ENCODE measurements at places on chromosomes 6 and 20. TPM values are rescaled to one million over a fixed set of nuclear protein-coding genes. Genes with fewer than 3 reads are reported as not detected.
A peak's percentile ranks its signal among the peaks of the same experiment; 100 is the strongest.

DNA sequence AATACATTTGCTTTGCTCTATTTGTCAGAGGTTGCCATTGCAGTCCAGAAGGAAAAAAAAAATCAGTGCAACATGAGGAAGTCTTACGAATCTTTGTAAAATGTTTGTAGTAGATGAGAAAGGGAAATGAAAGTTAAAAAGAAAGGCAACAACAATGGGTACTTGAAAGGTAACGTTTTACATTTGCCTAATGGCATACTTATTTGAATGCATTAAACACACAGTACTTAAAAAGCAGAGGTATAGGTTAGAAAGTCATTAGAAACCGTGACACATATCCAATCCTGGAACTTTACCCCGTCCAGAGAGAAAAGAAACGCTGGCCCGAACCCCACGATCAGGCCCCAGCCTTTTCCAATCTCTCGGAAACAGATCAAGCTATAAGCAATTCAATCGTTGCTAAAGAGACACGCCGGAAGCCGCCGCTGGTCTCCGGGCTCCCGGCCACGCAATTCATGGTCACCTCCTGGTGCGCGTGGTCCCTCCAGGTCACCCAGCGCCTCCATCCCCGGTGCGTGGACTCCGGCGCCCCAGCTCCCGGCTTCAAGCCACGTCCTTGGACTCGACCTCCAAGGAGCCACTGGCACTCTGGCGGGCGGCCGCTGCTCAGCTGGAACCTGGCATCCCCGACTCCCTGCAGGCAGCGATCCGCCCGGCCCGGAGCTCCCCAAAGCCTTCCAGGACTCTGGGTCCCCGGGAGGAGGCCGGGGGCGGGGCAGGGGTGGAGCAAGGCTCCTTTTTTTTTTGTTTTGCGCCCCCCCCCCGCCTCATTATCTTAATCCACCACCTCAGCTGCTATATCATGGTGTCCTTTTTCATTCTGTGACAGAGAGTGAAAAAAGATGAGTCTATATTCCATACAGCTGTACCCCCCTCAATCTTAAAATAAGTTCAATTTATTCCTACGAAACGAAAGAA, at the start of gene SLC18B1:
TSS of gene SLC18B1 (minus strand) at position 687 of the 918 bp plus-strand sequence. CDS start at position 506, 181 bp downstream.
- peak; percentile 84 for DNase-seq

DNA sequence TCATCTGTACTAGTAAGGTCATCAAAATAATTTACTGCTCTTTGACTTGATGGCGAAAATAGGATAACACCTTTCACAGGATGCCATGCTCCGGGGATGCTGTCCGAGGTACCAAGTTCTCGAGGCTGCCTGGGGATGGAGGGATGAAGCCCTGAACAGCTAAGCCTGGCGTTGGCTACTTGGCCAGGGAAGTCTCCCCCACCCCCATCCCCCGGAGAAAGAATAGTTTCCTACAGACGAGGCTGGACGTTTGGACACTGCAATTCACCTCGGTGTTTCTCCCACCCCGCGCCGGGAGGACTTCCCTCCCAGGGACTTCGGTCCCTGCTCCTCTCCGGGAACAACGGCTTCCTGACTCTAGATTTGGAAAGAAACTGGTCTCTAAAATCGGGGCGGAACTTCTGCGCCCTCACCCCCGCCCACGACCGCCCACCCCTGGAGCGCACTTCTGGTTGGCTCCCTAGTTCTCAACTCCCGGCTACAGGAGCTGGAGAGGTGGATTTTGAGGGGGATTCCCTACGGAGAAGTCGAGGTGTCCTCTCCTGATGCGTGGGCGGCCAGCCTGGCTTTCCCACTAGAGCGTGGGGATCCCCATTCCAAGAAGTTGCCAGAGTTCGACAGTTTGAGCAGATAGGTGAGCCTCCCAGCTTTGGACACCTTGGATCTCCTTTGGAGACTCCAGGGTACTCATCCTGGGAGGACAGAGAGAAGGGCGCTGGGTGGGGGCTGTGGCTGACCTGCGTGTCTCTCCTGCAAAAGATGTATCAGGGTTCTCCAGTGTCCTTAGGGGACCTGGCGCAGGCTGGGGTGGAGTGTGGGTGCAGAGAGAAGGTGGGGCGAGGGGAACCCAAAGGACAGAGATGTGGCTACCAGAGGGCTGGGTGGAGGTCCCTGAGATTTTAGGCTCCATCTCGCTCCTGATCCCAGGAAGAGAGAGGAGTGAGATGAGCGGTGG, 1.1 kb downstream of the PCSK2 start:
- DNase-seq: no peak

- no peak for DNase-seq
These were observed 42.7 kb downstream of the FAM50B start for GRCh38 chr6:3891883-3892282.

GRCh38 chr6:161833099-161833860, 559.4 kb upstream of the AGPAT4 start:
- DNase-seq: no peak

DNA sequence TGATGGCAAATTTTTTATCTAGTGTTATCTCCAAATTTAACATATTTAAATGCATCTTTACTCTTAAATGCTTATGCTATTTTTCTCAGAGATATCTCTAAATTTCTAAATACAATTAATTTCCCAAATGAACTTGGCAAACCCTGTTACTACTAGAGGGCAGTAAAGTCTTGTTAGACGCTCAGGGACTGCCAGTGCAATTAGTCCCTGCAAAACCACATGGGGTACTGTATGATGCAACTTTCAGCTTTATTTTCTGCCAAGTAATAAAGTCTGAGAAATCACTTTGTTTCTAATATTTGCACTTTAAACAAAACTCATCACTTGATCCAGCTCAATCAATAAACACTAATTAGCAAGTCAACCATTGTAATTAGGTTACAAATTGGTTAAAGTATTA, 76.0 kb upstream of the ADGRB3 start:
- no peak for DNase-seq

- DNase-seq: no peak
These were observed 173.7 kb downstream of the FOXA2 start for GRCh38 chr20:22410556-22411130.

IL17F gene
- not detected for total RNA-seq

SASH1 gene
- total RNA-seq: 0.44 TPM

SRF gene
- 54.3 TPM for total RNA-seq

VSTM2L gene
- 0.09 TPM for total RNA-seq
